ENCODE measurements at places on chromosomes 5 and 9.
A peak's percentile ranks its signal among the peaks of the same experiment; 100 is the strongest.

- no peak for DNase-seq
- H3K27me3 ChIP-seq = peaks cover 29% of the 10 kb centered on the region
- H3K4me3 ChIP-seq = peak overlapping the region; percentile 70
- peaks cover 8% of the 10 kb centered on the region for H3K4me1 ChIP-seq
Observed at GRCh38 chr5:115179394-115180164, 9.9 kb upstream of the TRIM36 start.

- no peaks in the 10 kb centered on the region for H3K36me3 ChIP-seq
- no peak for DNase-seq
- no peak overlapping the region for H3K4me3 ChIP-seq
- no peak overlapping the region for H3K27ac ChIP-seq
- H3K27me3 ChIP-seq = peaks cover 2% of the 10 kb centered on the region
- peaks cover 14% of the 10 kb centered on the region for H3K4me1 ChIP-seq
Observed at GRCh38 chr5:112857866-112858265, 3.2 kb upstream of the SRP19 start.

DNA sequence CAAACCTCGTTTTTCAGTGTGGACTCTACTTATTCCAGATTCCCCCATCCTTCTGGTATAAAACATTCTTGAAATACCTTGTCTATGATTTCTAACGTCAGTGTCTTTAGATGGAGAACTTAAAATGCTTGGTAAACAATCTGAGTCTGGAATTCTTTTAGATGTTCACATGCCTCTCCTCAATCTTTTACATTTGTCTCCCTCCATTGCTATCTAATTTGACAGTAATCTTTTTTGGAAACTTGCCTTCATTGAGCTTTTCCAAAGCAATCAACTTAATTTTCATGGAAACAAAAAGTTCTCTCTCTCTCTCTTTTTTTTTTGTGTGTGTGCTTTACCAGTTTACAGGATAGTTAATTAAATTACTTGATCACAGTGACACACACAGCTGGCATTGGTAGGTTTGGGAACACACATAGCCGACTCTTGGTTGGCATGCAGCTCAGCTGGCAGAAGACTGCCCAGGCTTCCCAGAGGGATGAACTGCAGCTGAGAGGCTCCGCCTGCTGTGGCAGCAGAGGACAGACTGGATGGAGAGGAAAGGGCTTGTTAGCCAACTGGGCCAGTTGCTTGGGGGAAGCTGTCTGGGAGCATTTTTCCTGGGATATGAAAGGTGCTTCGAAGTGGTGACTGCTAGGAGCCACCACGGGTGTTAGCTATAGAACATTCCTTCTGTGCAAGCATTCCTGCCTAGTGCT, 271.3 kb downstream of the ZSWIM6 start:
- no peak overlapping the region for H3K27ac ChIP-seq
- H3K27me3 ChIP-seq = no peaks in the 10 kb centered on the region
- peak; percentile 41 for DNase-seq
- no peaks in the 10 kb centered on the region for H3K4me1 ChIP-seq
- no peaks in the 10 kb centered on the region for H3K36me3 ChIP-seq

DNA sequence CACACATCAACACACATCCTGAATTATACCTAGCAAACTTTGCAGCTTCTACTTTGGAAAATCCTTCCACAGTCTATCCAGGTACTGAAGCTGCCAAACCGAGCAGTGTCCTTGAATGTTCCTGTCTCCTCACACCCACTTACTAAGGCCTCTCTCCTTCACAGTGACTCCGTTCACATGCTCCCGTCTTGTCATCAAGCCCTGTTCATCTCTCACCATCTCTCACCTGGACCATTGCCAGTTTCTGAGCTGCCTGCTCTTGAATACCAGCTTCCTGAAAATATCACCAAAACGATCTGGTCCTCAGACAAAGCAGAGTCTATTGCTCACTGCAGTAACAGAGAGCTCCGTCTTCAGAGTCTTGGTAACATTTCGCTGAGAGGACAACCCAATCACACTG, 57.4 kb downstream of the GCNT1 start:
- peaks cover 7% of the 10 kb centered on the region for H3K4me1 ChIP-seq
- no peaks in the 10 kb centered on the region for H3K27me3 ChIP-seq
- H3K36me3 ChIP-seq = no peaks in the 10 kb centered on the region
- no peak overlapping the region for H3K4me3 ChIP-seq

DNA sequence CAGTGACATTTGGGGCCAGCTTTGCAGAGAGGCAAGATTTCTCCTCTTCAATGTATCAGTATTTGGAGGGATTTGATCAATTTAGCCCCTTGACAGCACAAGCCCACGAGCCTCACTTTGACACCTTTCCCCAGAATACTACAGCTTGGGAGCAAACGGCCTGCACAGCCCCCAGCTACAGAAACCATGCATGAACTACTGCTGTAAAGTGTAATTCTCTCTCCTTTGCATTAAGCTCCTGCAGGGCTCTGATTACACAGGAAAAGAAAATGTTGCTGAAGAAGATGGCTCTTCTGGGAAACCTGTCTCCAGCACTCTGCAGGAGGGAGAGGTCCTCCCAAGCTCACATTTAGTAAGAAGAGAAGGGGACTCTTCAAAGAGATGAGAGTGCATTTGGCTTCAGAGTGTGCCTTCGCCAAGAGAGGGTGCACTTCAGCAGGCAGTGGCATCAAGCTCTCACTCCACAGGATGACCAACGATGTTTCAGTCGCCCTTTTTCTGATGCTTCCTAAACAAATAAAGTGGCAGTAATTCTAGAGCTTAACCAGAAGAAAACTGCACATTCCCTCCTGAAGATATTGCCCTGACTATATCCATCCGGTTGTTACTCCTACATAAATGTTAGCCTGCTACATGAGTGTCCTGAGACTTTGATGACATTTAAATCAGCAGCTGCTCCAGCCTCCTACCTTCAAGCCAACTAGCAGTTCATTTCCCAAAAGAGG, 272.2 kb downstream of the AUH start:
- H3K36me3 ChIP-seq = no peaks in the 10 kb centered on the region
- DNase-seq = peak; percentile 37
- H3K4me3 ChIP-seq = no peak overlapping the region
- no peaks in the 10 kb centered on the region for H3K4me1 ChIP-seq

- DNase-seq = no peak
- H3K4me3 ChIP-seq = no peak overlapping the region
- H3K4me1 ChIP-seq = peaks cover 4% of the 10 kb centered on the region
- peaks cover 8% of the 10 kb centered on the region for H3K36me3 ChIP-seq
- H3K27ac ChIP-seq = no peak overlapping the region
- H3K27me3 ChIP-seq = no peaks in the 10 kb centered on the region
Observed at GRCh38 chr9:101536351-101536750, 2.7 kb downstream of the RNF20 start.

DNA sequence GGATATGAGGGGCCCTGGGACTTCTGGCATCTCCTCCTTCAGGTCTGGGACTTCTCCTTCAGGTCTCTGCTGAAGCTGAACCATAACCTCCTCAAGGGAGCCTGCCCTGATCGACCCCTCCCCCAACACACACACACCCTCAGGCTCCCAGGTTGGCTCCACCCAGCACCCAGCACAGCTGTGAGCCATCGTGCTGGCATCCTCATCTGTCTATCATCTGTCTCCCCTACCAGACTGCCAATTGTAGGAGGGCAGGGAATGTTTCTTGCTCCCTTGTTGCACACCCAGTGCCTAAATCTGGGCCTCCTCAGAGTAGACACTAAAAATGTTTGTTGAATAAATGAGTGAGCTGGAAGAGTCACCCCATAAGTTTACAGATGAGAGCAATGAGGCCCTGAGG, 71.4 kb downstream of the LRSAM1 start:
- peaks cover 67% of the 10 kb centered on the region for H3K4me1 ChIP-seq
- H3K27me3 ChIP-seq = no peaks in the 10 kb centered on the region
- no peak overlapping the region for H3K4me3 ChIP-seq
- peaks cover 37% of the 10 kb centered on the region for H3K36me3 ChIP-seq

- no peak overlapping the region for H3K4me3 ChIP-seq
- H3K27ac ChIP-seq = no peak overlapping the region
- H3K27me3 ChIP-seq = no peaks in the 10 kb centered on the region
- DNase-seq = no peak
- no peaks in the 10 kb centered on the region for H3K36me3 ChIP-seq
Observed at GRCh38 chr5:51194671-51195070, 188.6 kb upstream of the ISL1 start.

DNA sequence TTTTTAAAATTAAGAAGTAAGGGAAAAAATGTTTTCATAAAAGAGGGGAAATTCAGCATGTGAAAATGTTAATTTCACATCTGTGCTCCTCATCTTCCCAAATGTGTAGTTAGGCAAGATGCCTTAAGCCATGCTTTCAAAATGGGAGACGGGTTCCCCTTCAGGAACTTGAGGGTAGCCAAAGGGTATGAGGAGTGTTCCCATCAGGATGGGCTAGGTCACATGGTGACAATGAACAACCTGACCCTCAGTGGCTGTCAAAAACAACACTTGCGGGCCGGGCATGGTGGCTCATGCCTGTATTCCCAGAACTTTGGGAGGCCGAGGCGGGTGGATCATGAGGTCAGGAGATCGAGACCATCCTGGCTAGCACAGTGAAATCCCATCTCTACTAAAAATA, 178.0 kb downstream of the ACTL7B start:
- no peaks in the 10 kb centered on the region for H3K27me3 ChIP-seq
- H3K27ac ChIP-seq = no peak overlapping the region
- DNase-seq = no peak
- no peak overlapping the region for H3K4me3 ChIP-seq

DNA sequence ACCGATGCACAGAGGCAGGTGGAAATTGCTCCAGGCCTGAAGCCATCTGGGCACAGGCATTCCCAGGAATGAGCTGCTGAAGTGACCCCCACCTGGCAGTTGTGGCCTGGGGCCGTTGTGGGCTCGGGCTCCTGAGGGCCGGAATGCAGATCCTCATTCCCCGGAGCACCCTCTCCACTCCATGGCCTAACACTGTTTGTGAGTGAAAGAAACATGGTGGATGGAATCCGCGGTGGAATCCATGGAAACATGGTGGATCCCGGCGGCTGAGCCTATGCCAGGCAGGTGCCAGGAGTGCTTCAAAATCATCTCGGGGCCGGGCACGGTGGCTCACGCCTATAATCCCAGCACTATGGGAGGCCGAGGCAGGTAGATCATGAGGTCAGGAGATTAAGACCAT, 3.6 kb upstream of the SARDH start:
- no peak for DNase-seq
- H3K27ac ChIP-seq = no peak overlapping the region
- H3K4me3 ChIP-seq = no peak overlapping the region
- peaks cover 4% of the 10 kb centered on the region for H3K27me3 ChIP-seq

GRCh38 chr5:137342764-137343163, 156.4 kb downstream of the SPOCK1 start:
- DNase-seq = peak; percentile 71
- H3K27ac ChIP-seq = peak overlapping the region; percentile 28
- peaks cover 17% of the 10 kb centered on the region for H3K4me1 ChIP-seq

DNA sequence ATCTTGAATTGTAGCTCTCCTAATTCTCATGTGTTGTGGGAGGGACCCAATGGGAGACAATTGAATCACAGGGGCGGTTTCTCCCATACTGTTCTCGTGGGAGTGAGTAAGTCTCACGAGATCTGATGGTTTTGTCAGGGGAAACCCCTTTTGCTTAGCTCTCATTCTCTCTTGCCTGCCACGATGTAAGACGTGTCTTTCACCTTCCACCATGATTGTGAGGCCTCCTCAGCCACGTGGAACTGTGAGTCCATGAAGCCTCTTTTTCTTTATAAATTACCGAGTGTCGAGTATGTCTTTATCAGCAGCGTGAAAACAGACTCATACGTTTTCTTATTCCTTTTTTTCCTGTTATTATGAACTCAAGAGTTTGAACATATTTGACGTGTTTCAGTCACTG, 39.1 kb downstream of the RETREG1 start:
- no peaks in the 10 kb centered on the region for H3K27me3 ChIP-seq
- no peak for DNase-seq
- H3K4me3 ChIP-seq = no peak overlapping the region
- no peak overlapping the region for H3K27ac ChIP-seq
- peaks cover 28% of the 10 kb centered on the region for H3K4me1 ChIP-seq

DNA sequence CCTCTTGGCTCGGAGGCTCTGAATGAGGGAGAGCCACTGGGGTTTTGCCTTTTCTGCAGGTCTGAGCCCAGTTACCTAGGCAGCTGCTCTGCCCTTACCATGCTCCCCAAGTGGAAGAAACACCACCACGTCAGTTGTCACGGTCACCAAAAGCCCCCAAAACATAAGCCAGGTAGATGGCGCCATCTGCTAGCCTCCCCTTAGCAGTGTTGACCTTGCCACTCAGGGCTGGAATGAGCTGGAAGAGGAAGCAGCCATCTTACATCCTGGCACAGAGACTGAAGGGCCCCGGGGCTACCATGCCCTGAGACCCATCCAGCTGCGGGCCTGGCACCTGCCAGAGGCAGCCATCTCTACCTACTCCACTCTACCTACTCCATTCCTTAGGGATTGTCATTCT, 7.4 kb downstream of the ZER1 start:
- H3K36me3 ChIP-seq = no peaks in the 10 kb centered on the region
- no peaks in the 10 kb centered on the region for H3K27me3 ChIP-seq
- H3K4me3 ChIP-seq = no peak overlapping the region
- DNase-seq = no peak
- H3K27ac ChIP-seq = no peak overlapping the region

- H3K27ac ChIP-seq = no peak overlapping the region
- no peaks in the 10 kb centered on the region for H3K4me1 ChIP-seq
- DNase-seq = no peak
- H3K36me3 ChIP-seq = no peaks in the 10 kb centered on the region
Observed at GRCh38 chr9:114493521-114494184, 11.6 kb downstream of the WHRN start.

GRCh38 chr9:113914517-113914916, 38.4 kb downstream of the ZNF618 start:
- no peak for DNase-seq
- no peaks in the 10 kb centered on the region for H3K27me3 ChIP-seq
- H3K4me3 ChIP-seq = no peak overlapping the region

GRCh38 chr5:10420932-10421331, 20.7 kb upstream of the ROPN1L start:
- peak; percentile 29 for DNase-seq
- H3K36me3 ChIP-seq = peaks cover 39% of the 10 kb centered on the region
- H3K4me3 ChIP-seq = no peak overlapping the region

GRCh38 chr9:95764533-95765319, 110.8 kb upstream of the ERCC6L2 start:
- H3K27me3 ChIP-seq = peaks cover 4% of the 10 kb centered on the region
- no peak for DNase-seq
- no peak overlapping the region for H3K4me3 ChIP-seq
- H3K36me3 ChIP-seq = no peaks in the 10 kb centered on the region
- no peak overlapping the region for H3K27ac ChIP-seq

DNA sequence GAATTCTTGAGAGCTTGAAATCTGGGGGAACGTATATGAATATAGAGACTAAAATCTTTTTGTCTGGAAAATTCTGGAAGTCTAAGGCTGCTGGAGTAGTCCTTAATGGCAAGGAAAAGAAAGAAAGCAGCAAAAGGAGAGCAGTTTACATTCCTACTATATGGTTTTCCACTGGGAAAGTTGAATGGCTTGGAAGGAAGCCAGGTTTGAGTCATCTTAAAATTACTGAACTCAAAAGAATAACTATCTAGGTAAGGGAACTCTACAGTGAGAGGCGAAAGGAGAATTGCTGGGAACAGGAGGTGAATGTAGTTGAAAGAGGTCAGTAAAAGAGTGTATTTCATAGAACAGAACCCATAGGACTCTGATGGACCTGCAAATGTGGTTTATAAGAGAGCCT, 258.1 kb upstream of the EDIL3 start:
- peak; percentile 59 for DNase-seq
- H3K27me3 ChIP-seq = no peaks in the 10 kb centered on the region
- no peak overlapping the region for H3K27ac ChIP-seq
